ENCODE measurements at places on chromosomes 12 and 14.

DNA sequence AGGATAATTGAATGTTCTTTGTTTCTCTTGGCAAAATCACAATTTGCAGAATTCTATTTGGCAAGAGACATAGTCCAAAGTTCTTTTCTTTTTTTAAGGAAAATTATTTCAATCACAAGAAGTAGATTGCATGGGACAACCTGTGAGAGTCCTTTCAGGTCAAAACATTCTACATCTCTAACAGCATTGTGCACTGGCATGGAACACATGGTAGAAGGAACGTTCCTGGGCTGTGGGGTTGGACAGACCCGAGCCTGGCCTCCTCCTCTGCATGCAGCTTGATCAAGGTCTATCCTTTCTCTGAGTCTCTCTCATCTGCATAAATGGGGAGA lies 88.6 kb upstream of the CPSF6 start:
- DNase-seq: no peak

- no peak for DNase-seq
Measured at GRCh38 chr12:46160101-46160980, 108.5 kb downstream of the SLC38A1 start.

DNA sequence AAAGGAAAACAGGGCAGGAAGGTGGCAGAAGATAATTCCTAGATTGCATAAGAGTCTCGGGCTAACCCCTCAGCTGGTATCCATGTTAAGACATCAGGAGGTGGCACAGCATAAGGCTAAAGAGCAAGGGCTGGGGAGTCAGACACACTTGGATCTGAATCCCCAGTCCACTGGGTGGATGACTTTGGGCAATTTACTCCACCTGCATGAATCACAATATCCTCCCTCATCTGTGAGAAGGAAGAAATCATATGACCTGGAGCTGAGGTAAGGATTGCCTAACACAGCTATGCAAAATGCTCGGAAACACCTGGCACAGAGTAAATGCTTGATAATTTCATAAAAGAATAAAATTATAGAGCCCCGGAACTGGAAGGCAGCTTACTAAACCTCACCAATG lies 217.9 kb downstream of the PIK3C2G start:
- DNase-seq: no peak

DNA sequence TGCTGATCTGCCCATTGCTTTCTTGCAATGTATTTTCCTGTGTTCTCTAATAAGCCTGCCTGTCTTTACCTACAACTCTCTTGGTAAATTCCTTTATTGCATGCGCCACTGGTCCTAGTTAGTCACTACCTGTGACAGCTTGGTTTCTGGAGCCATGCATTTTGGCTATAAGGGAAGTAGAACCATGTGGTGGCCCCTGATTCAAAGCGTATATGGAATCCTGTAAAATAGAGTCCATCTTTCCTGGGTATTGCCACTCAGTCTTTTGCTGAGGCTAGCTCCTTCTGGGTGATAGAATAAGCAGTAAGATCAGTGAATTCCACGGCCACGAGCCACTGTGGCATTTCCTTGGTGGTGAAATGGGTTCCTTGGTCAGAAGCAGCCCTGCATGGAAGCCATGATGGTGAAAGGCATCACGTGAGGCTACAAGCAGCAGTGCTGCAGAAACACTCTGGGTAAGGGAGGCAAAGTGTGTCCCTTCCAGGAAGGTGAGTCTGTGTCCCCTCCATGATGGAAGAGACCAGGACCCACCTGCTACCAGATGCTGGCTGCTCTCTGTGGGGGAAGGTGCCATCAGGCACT lies 19.6 kb downstream of the TNFAIP2 start:
- no peak for DNase-seq

- DNase-seq: no peak
Measured at GRCh38 chr14:50451854-50452253, 55.2 kb upstream of the CDKL1 start.

DNA sequence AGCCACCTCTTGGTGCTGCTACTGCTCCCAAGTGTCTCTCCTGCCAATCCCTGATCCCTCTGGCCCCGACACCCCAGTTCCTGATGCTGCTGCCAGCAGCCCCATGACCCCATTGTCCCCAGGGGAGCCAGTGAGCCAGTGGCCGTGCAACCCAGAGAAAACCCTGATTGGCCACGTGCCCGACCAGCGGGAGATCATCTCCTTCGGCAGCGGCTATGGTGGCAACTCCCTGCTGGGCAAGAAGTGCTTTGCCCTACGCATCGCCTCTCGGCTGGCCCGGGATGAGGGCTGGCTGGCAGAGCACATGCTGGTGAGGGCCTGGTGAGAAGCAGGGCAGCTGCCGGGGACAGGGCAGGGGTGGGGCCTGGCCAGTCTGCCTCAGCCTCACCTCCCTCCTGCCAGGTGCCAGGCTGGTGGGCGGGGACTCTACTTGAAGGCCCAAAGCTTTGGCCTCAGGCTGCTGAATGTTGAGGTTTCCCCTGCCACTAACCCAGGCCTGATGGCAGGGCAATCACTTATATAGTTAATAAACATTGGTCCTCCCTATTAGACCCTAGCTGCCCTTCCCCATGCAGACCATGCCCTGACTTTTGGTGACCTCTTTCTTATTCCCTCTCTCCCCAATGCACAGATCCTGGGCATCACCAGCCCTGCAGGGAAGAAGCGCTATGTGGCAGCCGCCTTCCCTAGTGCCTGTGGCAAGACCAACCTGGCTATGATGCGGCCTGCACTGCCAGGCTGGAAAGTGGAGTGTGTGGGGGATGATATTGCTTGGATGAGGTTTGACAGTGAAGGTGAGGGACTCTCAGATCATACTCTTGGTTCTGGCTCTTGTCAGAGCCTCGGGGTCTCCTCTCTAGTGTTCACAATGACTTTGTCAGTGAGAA lies 5.1 kb downstream of the PCK2 start:
- no peak for DNase-seq

GRCh38 chr12:64160021-64160710 lies 61.9 kb downstream of the KICS2 start:
- DNase-seq: no peak

Measured in HuH-7 (cell line).